ENCODE measurements at places on chromosomes 1 and 21.

GRCh38 chr1:41476807-41477361 is 7.6 kb downstream of the EDN2 start:
- DNase-seq: no peak

- no peak for DNase-seq
Observed at GRCh38 chr1:5955479-5955977, 36.7 kb downstream of the NPHP4 start.

- DNase-seq: no peak
Observed at GRCh38 chr1:204741440-204741839, 55.9 kb upstream of the LRRN2 start.

DNA sequence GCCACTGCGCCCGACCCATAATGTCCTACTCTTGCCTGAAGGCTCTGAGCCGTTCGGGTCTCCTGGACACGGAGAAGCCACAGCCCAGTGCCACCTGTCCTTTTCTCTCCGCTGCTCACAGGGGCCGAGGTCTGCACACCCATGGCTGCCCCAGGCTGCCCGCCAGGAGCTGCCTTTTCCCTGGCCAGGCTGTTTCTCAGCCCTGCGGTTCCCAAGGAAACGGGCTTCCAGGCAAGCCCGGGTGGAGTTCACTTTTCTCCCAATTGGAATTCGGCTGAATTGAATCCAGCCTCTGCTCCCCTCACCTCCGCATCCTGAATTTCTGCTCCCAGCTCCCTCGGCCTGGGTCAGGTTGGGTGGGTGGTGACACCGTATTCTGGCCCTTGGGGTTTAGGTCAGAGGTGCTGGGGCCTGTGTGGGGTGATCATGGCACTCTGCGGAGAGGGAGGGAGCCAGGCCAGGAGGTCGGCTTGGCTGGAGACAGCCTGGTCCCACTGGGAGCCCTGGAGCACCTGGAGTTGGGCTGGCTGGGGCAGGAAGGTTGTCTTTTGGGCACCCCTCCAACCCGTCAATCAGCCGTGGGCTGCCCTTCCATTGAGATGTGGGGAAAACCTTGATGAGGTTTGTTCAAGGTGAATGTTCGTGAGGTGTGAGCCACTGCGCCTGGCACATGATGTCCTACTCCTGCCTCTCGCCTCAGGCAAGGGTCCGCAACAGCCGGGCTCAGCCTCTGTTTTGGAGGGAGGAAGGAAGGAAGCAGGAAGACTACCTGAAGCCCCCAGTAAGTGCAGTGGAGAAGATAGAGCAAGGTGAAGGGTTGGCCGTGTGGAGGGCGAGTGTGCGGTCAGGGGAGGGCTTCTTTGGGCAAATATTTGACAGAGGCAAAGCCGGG is 25.1 kb downstream of the RRP1 start:
- no peak for DNase-seq

- no peak for DNase-seq
Observed at GRCh38 chr21:42021371-42022090, 11.4 kb upstream of the ZBTB21 start.

GRCh38 chr1:236421850-236422516 is 27.9 kb downstream of the EDARADD start:
- DNase-seq: no peak

- DNase-seq: no peak
Observed at GRCh38 chr1:47482786-47483185, 44.9 kb downstream of the FOXD2 start.

GRCh38 chr1:167158813-167159275 is 61.8 kb upstream of the POU2F1 start:
- DNase-seq: no peak

DNA sequence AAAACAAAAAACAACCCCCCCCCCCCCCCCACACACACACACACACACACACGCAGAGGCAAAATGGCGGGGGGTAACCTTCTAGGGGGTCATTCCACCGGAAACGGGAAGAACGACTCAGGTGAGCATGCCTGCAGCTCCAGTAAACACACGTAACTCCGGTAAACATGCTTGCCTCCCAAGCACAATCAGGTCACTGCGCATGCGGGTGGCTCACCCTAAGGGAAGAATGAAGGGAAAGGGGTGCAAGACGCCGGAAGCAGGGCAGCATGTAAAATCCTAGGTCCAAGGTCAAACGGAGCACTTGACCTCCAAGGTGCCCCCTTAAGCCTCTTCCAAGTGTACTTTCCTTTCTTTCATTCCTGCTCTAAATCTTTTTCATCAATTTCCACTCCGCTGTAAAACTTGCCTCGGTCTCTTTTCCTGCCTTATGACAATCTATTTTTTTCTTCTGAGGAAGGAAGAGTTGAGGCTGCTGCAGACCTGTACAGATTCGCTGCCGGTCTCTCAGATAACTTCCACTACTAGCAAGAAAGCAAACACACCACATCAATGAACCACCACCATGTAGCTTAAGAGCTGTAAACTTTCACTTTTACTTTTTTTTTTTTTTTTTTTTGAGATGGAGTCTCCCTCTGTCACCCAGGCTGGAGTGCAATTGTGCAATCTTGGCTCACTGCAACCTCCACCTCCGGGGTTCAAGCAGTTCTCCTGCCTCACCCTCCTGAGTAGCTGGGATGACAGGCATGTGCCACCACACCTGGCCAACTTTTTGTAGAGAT is 21.0 kb upstream of the CBR3 start:
- DNase-seq: no peak

GRCh38 chr1:184485751-184486723 is 99.2 kb downstream of the C1orf21 start:
- DNase-seq: peak; percentile 33

- DNase-seq: no peak
Observed at GRCh38 chr1:161848676-161849075, 82.6 kb downstream of the ATF6 start.

DNA sequence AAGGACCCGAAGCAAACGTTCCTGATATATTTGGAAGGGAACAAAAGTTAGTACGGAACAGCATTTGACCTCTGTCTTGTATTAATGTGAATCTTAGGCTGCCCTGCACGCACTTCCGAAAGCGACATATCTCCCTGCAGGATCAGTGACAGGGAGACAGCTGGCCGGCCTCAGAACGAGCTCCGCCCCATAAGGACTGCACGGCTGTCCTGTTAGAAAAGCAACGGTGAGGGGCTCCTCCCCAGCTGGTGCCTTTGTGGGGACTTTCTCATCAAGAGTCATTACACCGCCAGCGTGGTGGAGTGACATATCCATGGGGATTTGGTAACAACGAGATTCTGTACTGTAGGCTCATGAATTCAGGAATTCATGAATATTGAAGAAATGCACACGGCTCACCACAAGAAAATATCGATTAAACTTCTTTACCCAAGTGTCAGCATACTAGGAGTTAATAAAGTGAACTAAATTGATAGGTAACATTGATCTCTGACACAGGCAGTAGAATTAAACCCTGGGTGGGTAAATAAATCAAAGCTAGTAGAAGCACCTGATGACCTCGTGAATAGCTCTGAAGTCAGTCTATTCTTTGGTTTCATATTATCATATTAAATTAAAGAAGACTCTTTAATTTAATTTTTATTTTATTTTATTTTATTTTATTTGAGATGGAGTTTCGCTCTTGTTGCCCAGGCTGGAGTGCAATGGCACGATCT is 8.1 kb upstream of the GREM2 start:
- DNase-seq: no peak

DNA sequence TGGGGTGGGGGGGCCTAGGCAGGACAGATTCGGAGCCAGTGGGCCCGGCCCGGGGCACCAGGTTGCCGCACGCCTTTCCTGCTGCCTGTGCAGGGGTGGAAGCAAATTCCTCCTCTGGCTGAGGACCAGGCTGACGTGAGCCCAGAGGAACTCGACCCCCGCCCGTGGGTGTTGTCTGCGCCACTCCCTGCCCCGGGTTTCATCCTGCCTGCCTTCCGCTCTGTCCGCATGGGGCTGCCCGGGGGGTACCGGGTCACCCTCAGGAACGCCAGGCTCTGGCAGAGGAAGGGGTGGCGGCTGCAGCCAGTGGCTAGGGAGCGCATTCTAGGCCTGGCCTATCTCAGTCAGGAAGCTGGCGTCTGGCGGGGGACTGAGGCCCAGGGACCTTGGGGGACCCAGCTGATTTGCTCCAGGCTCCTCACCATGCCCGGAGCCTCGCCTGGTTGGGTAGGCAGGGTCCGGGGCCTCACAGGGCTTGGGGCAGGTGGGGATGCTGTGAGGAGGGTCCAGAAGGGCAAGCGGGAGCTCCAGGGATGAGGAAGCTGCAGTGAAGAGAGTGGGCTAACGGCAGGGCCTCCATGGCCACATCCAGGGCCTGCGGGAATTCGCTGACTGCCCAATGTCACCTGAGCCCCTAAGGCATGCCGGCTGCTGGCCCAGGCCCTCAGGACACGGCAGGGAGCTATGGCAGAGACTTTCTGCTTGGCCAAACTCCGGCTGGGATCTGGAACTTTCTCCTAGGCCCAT is 2.4 kb upstream of the IBA57 start:
- DNase-seq: no peak

GRCh38 chr1:244647819-244648218 is 5.1 kb upstream of the DESI2 start:
- no peak for DNase-seq

DNA sequence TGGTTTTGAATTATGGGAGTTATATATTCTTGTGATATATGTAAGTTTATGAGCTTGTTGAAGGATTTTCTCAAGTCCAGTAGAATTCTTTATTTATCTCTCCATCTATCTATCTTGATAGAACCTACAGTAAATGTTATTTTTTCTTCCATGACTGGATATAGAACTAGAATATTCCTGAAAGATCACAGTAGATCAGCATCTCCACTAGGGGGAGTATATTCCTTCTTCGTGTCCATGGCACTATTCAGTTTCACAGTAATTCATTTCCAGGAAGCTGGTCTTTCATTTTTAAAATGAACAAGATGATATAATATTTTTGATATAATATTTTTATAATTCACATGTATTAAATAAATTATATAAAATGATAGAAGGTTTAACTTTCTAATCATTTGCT is 18.8 kb downstream of the TMPRSS15 start:
- peak; percentile 11 for DNase-seq

- DNase-seq: peak; percentile 89
Observed at GRCh38 chr1:116853680-116854402, 55.9 kb upstream of the PTGFRN start.

- DNase-seq: peak; percentile 11
Observed at GRCh38 chr21:38658511-38658910, 147.2 kb upstream of the ETS2 start.

GRCh38 chr1:43789604-43790550 is 82.5 kb downstream of the ST3GAL3 start:
- no peak for DNase-seq

GRCh38 chr21:33373451-33373850 is 29.8 kb upstream of the IFNGR2 start:
- peak; percentile 17 for DNase-seq

- peak; percentile 64 for DNase-seq
Observed at GRCh38 chr1:94863297-94863911, 43.2 kb downstream of the SLC44A3 start.

GRCh38 chr1:224851848-224852261 is 77.6 kb upstream of the DNAH14 start:
- DNase-seq: no peak

DNA sequence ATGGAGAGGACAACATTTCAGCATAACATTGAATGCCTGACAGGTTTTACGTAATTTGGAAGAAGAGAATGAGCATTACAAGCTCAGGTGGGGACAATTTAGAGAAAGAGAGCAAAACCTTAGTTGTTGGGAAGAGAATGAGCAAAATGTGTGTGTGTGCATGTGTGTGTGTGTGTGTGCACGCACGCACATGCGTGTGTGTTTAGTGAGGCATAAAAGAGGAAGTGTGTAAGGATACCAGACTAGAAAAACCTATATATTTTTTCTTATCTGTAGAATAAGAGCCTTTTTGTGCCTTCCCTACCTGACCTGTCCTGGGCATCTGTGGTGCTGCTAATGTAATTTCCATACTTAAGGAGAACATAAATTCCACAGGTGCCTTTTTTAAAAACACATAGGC is 99.0 kb upstream of the PLXNA2 start:
- DNase-seq: no peak

GRCh38 chr1:28437264-28437923 is 67.9 kb downstream of the PHACTR4 start:
- peak; percentile 88 for DNase-seq

- no peak for DNase-seq
Observed at GRCh38 chr1:219239518-219239917, 65.8 kb downstream of the LYPLAL1 start.

GRCh38 chr1:215306426-215306825 is 223.9 kb downstream of the KCNK2 start:
- DNase-seq: no peak

- DNase-seq: no peak
Observed at GRCh38 chr1:95209291-95209690, 24.7 kb upstream of the RWDD3 start.

GRCh38 chr1:157142765-157143423 is 4.7 kb upstream of the ETV3 start:
- DNase-seq: no peak

DNA sequence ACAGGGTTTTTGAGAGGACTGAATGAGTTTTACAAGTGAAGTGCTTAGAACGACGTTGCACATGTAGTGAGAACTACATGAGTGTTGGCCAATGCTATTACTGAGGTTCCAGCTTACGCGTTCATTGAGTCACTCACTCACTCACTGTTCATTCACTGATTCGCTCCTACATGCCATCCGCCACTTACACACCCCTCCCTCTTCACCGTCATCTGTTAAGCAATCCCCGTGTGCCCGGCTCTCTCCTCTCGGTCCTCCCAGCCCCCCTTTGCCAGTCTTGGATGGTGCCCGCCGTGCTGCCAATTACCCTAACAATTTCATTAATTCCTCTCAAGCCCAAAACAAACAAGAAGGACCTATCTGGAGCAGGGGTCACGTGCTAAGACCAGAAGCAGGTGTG is 27.3 kb upstream of the EPHA2 start:
- peak; percentile 69 for DNase-seq

- DNase-seq: no peak
Observed at GRCh38 chr21:46219591-46220239, 8.9 kb downstream of the LSS start.

GRCh38 chr1:234887016-234887900 is 241.4 kb downstream of the TOMM20 start:
- DNase-seq: no peak

- no peak for DNase-seq
Observed at GRCh38 chr21:15144026-15144425, 79.2 kb upstream of the NRIP1 start.

- DNase-seq: peak; percentile 91
Observed at GRCh38 chr1:159879977-159880376, 17.5 kb upstream of the VSIG8 start.

DNA sequence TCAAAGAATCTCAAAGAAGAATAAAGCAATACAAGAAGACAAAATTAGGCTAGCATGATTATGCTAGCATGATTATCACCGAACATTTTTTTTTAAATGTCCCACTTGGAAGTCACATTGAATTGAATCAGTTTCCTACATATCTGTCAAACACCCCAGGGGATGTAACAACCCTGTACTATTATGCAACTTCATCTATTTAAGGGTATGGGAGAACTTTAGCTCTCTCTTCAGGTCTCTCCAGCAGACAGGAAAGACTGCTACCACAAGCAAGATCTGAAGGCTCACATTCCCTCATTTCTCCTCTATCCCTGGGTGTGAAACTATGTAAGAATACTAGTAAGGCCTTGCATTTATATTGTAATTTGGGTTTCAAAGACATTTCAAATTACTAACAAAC is 52.8 kb downstream of the EDEM3 start:
- DNase-seq: no peak

- peak; percentile 49 for DNase-seq
Observed at GRCh38 chr1:206792939-206793607, 20.8 kb upstream of the IL10 start.

GRCh38 chr1:228013131-228013934 is 6.5 kb downstream of the WNT3A start:
- no peak for DNase-seq

Data from ELR (cell line).